ENCODE measurements at places on chromosomes 7 and 10.

- DNase-seq: no peak
Observed at GRCh38 chr10:24731942-24732341, 8.3 kb upstream of the ARHGAP21 start.

DNA sequence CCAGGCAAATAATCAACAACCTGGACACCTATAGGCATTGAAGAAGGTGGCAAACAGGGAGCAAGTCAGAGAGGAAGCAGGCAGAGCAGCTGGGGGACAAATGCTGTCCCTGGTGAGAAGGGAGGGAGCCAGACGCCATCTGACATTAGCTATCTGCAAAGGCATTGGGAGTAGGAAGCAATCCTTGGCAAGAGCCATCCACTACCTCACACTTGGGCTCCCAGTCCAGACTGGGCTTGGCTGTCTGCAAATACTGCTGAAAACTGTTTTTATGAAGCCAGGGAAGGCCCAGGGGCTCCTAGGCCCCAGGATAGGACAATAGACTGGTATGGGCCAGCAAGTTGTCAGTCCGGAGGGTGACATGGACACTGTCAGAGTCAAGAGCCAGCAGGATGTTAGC, 132.5 kb downstream of the SORBS1 start:
- DNase-seq: no peak

- no peak for DNase-seq
Observed at GRCh38 chr7:26007510-26007909, 144.5 kb upstream of the NFE2L3 start.

DNA sequence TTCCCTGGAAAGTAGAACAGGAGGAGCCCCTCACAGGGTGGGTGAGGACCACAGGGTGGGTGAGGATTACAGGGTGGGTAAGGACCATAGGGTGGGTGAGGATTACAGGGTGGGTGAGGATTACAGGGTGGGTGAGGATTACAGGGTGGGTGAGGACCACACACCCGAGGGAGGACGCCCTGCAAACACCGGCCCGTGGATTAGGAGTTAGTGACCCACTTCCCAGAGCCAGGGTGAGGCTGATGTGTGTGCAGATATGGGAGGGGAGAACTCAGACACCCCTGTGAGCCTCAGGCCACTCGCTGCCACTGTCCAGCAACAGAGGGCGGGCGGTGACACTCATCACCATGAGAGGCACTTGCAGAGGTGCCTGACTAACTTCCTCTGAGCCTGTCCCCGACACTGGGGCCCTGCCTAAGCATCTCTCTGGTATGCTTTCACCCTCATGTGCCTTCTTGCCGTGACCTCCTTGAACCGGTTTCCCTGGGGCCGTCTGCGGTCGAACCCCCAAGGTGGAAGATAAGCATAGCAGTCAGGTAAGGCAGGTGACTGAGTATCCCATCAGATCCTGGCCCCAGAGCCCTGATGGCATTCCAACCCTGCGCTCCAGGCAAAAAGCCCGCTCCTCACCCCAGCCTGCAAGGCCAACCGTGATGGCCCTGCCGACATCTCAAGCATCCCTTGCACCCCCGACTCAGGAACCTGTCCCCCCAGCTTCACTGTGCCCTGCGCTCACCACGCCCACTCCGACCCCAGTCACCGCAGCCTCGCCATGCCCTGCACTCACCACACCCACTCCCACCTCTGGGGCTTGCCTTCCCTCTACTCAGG, 74.1 kb downstream of the FAM53B start:
- DNase-seq: no peak

- DNase-seq: no peak
Observed at GRCh38 chr7:47979832-47980181, 392 bp upstream of the HUS1 start.

- no peak for DNase-seq
Observed at GRCh38 chr7:155203059-155203881, 94.4 kb upstream of the INSIG1 start.

GRCh38 chr7:95199779-95200558, 124.4 kb downstream of the PON1 start:
- no peak for DNase-seq
